EL (cell line): ENCODE measurements at places on chromosomes 3 and 15.

GRCh38 chr3:149327156-149327555, 6.3 kb downstream of the TM4SF18 start:
- no peak for DNase-seq

GRCh38 chr3:152260026-152260425, 8.7 kb upstream of the MBNL1 start:
- DNase-seq: no peak

DNA sequence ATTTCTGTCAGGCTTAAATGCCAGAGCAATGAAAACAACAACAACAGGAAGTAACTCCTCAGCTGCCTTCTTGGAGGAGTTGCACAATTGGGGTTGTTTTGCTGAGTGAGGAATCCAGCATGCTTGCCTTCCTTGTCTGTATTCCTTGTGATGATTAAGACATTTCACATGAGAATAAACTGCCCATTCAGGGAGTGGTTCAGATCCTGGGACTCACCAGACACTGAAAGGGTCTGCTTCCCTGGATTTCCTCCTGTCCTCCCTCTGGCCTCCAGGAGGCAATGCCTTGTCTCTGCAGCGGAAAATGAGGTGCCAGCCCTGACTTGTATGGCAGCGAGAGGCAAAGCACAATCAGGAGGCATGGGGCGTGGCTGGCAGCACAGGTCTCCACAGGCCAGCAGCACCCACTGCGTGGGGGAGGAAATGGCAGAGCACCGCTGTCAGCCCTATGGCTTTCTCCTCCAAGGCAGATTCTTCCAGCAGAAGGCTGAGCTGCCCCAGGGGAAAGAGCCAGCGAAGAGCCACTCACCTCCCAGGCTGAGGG, 41.5 kb downstream of the RBP2 start:
- peak; percentile 7 for DNase-seq

GRCh38 chr3:160169139-160169976, 55.9 kb upstream of the C3orf80 start:
- DNase-seq: peak; percentile 82

GRCh38 chr3:57048052-57048671, 12.3 kb upstream of the SPATA12 start:
- DNase-seq: no peak

GRCh38 chr3:1531981-1532380, 439.2 kb downstream of the CNTN6 start:
- no peak for DNase-seq

DNA sequence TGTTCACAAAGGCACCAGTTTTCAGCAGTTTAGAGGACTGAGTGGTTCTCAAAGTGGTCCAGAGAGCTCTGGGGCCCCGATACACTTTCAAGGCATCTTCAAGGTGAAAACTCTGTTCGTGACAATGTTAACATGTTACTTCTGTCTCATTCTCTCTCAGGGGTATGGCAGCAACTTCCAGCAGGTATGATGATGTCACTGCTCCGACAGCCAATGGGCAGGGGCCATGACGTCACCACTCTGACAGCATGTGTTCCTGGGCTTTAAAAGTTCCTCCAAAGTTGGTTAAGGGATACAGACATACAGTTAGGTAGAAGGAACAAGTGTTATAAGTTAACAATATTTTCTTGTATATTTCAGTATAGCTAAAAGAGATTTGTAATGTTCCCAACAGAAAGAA, 87.9 kb downstream of the KLF15 start:
- DNase-seq: no peak

DNA sequence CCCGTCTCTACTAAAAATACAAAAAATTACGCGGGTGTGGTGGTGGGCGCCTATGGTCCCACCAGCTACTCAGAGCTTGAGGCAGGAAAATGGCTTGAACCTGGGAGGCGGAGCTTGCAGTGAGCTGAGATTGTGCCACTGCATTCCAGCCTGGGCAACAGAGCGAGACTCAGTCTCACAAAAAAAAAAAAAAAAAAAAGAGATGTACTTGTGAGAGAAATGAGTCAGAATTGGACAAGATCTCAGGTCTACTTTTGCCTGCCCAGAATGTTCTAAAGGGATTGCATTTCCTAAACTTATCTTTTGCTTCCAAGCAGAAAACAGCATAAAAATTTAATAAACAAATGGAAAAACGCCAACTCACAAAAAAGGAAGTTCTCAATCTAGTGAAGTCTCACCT, 167.5 kb downstream of the NR2F2 start:
- DNase-seq: no peak

- DNase-seq: no peak
Observed at GRCh38 chr3:170835336-170835735, 34.7 kb downstream of the RPL22L1 start.

- DNase-seq: peak; percentile 45
Observed at GRCh38 chr15:85141726-85142125, 160.1 kb downstream of the PDE8A start.

- DNase-seq: no peak
Observed at GRCh38 chr15:52039925-52040781, 21.1 kb downstream of the MAPK6 start.

- no peak for DNase-seq
Observed at GRCh38 chr3:2645001-2645400, 465.2 kb downstream of the IL5RA start.

GRCh38 chr3:61824553-61825135, 263.3 kb downstream of the PTPRG start:
- DNase-seq: no peak

DNA sequence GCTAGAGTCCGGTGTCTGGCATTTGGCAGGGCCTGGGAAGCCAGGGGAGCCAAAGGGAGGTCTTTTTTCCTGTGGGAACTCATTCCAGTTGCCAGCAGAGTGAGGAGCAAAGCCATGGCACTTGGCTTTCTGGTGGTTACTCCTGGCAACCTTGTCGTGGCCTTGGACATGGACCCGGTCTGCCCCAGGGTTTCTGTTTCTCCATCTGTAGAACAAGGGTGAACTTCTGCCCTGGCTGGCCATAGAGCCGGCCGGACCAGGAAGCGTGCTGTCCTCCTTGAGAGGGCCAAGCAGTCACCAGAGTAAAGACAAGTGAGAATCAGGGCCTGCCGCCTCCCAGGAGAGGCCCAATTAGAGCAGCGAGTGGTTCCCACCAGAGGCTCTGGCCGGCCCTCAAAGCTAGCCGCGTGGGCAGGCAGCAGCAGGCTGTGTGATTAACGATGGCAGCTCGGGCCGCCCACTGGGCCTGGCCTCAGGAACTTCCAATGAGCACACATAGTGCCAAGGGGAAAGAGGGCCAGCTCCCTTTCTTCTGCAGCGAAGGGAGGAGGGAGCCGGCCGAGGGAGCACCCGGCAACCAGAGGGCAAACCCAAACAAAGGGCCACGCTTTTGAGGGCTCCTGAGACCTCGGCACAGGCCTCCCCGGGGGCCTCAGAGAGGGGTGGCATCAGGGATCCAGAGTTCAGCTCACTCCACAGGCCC, 29.1 kb upstream of the ELP6 start:
- no peak for DNase-seq

DNA sequence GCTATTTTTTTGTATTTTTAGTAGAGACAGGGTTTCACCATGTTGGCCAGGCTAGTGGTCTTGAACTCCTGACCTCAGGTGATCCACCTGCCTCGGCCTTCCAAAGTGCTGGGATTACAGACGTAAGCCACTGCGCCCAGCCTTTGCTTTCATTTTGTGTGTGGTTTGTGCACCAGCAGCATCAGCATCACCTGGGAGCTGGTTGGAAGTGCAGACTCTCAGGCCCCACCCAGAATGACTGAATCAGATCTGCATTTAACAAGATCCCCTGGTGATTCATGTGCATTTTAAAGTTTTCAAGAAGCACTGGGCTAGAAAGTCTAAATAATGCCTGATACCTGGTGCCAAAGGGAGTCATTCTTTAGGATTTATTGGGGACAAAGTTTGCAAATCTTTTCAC, 73.4 kb upstream of the BNIP2 start:
- DNase-seq: no peak

- DNase-seq: no peak
Observed at GRCh38 chr15:29665444-29666003, 156.7 kb downstream of the TJP1 start.

- DNase-seq: no peak
Observed at GRCh38 chr3:116118475-116119169, 326.7 kb downstream of the LSAMP start.

DNA sequence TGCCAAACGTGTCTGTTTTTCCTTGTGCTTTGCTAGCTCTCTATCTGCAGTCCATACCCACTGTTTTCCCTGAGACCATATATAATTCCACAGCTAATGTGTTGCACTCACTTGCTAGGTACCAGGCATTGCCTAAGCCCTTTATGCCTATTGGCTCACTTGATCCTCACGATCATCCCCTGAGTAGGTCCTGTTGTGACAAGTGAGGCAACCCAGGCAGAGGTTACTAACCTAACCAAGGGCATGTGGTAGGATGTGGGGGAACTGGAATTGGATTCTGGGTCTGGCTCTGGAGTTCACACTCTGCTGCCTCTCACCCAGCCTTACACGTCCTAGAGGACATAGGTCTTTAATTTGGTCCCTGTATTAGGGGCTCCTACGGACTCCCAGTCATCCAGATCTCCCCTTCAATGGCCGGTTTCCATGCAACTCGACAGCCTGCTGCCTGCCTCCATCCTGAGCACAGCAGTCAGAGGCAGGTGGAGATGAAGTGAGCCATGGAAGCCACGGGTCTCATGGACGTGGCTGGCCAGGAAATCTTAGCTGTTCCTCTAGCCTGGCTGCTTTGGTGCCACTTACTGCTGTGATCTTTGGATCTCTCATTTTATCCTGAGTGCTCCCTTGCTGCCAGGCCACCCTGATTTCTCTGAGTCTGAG, 38.9 kb upstream of the MYZAP start:
- DNase-seq: no peak

- DNase-seq: no peak
Observed at GRCh38 chr3:31952205-31952604, 28.9 kb downstream of the OSBPL10 start.

- DNase-seq: no peak
Observed at GRCh38 chr15:50652671-50653070, 33.9 kb downstream of the TRPM7 start.

- no peak for DNase-seq
Observed at GRCh38 chr3:197514786-197515355, 40.9 kb downstream of the BDH1 start.

DNA sequence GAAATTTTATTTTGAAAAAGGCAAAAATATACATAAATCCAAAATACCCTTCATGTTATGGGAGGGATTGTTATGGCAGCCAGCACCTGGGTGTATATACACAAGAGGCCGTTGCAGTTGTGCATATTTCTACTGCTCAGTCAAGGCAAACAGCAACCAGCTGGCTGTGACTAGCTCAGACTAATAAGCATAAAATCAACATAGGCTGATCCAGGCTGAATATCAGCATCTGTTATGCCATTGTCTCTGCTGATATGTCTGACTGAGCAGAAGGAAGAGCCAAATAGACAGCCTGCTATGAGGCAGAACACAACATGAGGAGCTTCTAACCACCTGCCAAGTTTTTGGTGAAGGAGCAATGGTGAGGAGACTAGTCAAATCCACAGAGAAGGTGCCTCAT, 457.5 kb upstream of the ALCAM start:
- DNase-seq: peak; percentile 78
